ENCODE measurements at places on chromosomes 11 and 22.

- no peak for DNase-seq
These were observed 8.3 kb upstream of the RCE1 start for GRCh38 chr11:66834943-66835342.

DNA sequence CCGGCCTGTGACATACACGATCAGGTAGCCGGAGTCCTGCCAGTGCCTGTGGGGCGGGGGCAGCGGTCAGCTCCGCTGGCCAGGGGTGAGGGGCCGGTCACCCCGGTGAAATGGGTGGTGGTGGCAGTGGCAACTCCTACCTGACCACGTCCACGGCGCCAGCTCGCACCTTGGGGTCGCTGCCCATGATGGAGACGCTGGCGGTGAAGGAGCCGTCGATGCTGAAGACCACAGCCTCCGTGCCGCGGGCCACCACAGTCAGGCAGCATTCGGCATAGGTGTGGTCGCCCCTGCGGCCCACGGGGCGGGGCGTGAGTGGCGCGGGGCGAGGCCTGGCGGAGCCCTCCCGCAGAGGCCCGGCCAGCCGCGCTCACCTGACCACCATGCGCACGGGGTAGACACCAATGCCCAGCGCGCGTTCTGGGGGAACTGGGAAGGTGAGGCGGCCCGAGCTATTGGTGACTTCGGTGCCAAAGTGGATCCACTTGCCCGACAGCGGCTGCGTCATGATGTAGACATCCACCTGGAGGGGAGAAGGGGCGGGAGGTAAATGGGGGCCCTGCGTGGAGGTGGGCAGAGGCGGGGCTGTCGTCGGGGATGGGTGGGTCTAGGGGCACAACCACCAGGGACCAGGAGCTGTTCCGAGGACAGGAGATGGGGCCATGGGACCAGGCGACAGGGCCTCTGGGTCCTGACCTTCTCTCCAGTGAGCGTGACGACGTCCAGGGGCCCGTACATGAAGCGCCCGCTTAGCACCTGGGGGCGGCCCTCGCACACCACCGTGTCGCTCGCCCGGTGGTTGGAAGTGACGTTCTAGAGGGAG is 10.9 kb downstream of the AIP start:
- no peak for DNase-seq

GRCh38 chr22:30878516-30879414 is 89.8 kb downstream of the MORC2 start:
- no peak for DNase-seq

DNA sequence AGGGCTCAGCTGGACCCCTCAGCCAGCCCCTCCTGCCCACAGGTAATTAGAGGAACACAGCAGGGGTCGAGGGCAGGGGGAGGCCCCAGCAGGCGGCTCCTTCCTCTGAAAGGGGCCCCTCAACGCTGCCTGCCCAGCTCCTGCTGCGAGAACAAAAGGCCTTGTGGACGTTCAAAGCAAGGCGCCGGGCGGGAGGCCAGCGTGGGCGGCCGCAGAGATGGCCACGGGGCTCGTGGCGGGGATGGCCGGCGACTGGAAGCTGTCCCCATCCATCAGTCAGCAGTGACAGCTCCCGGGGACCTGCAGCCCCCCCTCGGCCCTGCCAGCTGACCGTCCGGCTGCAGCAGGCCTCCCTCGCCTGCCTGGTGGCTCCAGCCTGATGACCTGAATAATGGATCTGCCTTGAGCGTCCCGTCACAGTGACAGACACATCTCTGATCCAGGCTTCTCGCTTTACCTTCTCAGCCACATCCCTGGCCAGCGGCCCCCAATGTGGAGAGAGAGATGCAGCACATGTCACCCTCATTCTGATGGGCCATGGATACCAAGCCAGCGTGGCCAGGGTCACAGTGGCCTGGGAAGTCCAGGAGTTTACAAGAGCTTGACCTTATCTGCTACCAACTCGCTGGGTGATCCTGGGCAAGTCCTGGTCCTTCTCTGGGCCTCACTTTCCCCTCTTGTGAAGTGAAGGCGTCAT is 159.3 kb downstream of the MN1 start:
- no peak for DNase-seq

DNA sequence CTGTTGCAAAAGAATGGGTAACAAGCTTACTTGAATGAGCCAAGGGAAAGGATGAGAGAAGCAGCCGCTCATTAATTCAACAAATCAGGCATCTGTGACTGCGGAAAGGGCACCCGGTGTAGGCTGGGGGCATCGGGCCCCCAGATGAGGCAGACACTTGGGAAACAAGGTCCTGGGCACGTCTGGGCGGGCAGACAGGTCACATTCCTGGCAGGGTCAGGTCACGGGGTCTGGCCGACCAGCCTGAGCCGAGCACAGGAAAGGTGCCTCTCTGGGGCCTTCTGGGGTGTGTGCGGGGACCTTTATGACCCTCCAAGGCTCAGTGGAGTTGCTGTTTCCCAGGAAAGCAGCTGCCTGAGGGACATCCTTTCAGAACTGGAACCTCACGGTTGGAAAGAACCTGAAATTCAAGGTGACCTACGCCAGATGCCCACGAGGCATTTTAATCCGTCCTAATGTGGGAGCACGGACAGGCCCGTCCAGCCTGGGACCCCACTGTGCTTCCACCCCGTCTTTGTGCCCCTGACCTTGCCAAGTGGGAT is 57.1 kb downstream of the ST14 start:
- DNase-seq = no peak

GRCh38 chr11:95544095-95544856 is 245.3 kb downstream of the FAM76B start:
- DNase-seq = no peak
